AG10803 (cell line): ENCODE measurements at places on chromosomes 2 and 18.

GRCh38 chr2:235545339-235546150 lies 51.7 kb downstream of the AGAP1 start:
- DNase-seq, result no peak

GRCh38 chr18:29892960-29893558 lies 1149.5 kb downstream of the DSC3 start:
- DNase-seq, result peak; percentile 0

- peak; percentile 93 for DNase-seq
These were observed 36.4 kb downstream of the PRKRA start for GRCh38 chr2:178414266-178415247.

DNA sequence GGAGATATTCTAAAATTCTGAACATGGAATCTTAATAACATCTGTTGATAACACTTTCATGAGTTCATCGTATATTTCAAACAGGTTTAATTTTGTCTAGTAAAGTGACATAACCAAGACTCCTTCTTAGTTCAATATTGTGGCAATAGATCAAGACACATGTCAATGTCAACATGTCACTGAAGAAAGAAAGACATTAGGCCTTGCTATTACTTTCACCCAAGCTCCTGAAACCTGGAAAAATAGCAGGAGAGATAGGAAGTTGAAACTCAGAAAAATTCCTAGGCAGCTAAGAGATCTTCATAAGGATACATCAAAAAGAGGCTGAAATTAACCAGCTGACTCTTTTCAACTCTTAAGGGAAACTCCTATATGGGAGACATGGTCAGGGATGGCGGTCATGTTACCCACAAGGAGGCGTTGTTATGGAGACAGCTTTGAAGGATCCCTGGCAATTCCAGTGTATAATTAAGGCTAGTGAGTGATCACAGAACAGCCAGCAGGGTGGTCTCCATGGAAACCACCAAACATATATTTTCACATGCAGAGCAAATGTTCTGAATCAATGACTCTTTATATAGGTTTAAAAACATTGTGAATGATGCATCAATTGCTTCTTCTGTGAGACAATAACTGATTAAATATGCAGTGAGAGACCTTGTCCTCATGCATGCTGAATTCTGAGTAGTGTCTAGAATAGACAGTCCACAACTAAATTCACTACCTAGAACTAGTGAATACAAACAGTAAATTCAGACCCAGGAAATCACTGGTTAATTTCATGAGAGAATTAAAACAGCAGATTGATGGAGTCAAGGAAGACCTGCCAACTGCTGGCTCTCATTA lies 115.3 kb upstream of the RIOK3 start:
- DNase-seq, result peak; percentile 44

GRCh38 chr18:50182511-50182910 lies 12.4 kb downstream of the MYO5B start:
- DNase-seq, result no peak

- DNase-seq, result no peak
These were observed 202 bp downstream of the MCEE start for GRCh38 chr2:71129902-71130151.

- DNase-seq, result no peak
These were observed 466.1 kb upstream of the LINC00305 start for GRCh38 chr18:64615021-64615420.

- DNase-seq, result no peak
These were observed 217.8 kb upstream of the ARL4C start for GRCh38 chr2:234714711-234715110.

DNA sequence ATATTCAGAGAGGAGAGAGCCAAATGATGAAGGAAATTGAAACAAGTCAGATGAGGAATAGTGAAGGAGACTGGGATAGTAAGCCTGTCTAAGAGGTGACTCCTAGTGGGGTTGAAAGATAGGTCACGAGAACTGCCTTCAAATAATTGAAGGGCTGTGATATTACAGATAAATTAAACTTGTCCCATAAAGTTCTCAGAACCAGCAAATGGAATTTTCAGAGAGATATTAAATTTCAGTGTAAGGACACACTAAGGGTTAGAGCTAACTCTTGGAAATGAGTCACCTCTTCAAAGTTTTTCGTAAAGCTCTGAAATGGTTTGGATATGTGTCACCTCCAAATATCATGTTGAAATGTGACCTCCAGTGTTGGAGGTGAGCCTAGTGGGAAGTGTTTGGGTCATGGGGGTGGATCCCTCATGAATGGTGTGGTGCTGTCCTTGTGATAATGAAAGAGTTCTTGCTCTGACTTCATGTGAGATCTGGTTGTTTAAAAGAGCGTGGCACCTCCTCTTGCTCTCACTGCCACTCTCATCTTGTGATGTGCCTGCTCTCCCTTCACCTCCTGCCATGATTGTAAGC lies 87.3 kb downstream of the BABAM2 start:
- peak; percentile 92 for DNase-seq

- DNase-seq, result no peak
These were observed 296 bp downstream of the TTC21B start for GRCh38 chr2:165953306-165953654.
